ENCODE measurements at places on chromosomes 12 and 14. TPM values are rescaled to one million over a fixed set of nuclear protein-coding genes. Genes with fewer than 3 reads are reported as not detected.

DNA sequence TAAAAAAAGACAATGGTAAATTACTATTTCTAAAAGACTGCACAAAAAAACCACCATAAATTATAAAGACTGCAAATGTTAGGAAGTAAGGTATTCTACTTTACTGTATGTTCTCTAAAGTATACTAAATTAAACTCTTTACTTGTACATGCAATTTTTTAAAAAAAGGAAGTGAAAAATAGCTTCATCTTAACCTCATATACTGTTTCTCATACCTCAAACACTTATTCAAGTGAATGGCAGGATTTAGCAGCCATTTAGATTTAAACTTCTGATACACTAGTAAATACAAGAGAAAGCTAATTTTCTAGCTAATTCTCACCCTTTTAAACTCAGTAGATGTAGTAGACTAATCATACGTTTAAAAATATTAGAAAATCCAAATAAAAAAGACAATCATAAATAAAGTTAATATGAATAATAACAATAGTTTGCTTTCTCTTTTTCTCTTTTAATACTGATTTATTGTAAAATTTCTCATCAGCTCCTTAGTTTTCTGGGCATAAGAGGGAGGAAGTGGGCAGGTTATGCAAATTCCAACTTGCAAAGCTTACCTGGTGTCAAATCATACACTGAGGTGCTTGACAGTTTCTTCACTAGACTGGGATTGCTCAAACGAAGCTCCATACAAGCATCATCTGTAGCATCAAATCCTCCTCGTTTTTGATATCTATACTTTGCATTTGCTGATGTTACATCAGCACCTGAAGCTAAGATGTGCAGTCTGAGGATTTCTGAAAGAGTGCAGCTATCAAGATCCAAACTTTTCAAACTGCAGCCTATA, 71.0 kb upstream of the CFL2 start:
- H3K4me1 ChIP-seq: no peaks in the 10 kb centered on the region
- no peaks in the 10 kb centered on the region for H3K27me3 ChIP-seq
- H3K27ac ChIP-seq: no peak overlapping the region

DNA sequence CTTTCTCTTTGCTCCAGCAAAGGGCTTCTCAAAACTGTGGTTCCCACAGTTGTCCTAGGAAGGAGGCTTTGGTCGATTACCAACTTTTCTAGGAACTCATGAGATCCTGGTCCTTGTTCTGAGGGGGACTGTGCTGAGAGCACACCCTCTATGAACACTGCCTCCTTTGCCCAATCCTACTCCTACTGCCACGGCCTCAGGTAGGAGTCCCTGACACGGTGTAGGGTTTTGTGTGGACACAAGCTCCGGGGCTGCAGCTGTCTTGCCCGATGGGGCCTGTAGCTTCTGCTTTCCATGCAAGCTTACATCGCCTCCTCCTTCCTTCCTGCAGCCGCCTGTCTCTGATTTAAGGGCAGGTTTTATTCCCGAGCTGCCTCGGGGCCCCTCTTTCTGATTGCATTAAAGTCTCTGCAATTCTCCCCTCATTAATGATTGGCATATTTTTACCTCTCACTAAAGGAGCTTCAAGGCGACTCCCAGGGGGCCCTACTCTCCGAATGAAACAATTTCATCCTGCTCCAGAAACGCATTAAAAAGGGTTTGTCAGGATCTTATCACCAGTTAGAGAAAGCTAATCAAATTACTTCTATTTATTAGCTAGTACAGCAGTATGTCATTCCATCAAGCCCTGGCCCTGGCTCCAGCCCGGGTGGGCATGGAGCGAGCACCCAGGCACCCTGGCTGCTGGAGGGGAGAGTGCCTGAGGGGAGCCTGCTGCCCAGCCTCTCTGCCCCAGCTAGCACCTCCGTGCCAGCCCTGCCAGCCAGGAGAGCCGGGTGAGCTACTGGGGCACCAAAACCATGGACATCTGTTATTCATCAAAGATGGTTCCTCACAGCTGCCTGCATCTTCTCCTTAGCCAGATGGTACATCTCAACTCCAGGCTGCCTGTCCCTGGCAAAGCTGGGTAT, 38.0 kb upstream of the ESRRB start:
- H3K4me3 ChIP-seq: no peak overlapping the region
- H3K36me3 ChIP-seq: no peaks in the 10 kb centered on the region
- no peak for DNase-seq
- H3K4me1 ChIP-seq: no peaks in the 10 kb centered on the region
- H3K27me3 ChIP-seq: no peaks in the 10 kb centered on the region

- no peaks in the 10 kb centered on the region for H3K4me1 ChIP-seq
- no peak for DNase-seq
- H3K36me3 ChIP-seq: no peaks in the 10 kb centered on the region
These were observed 813.0 kb downstream of the NRXN3 start for GRCh38 chr14:78983126-78983525.

GRCh38 chr12:113464452-113464775, 7.3 kb downstream of the LHX5 start:
- no peak for DNase-seq
- H3K4me3 ChIP-seq: no peak overlapping the region
- H3K27ac ChIP-seq: no peak overlapping the region
- H3K27me3 ChIP-seq: peaks cover 22% of the 10 kb centered on the region
- no peaks in the 10 kb centered on the region for H3K36me3 ChIP-seq
- H3K4me1 ChIP-seq: no peaks in the 10 kb centered on the region

GRCh38 chr12:26987634-26988424, 26.4 kb downstream of the TM7SF3 start:
- no peaks in the 10 kb centered on the region for H3K27me3 ChIP-seq
- no peak overlapping the region for H3K4me3 ChIP-seq
- peaks cover 4% of the 10 kb centered on the region for H3K4me1 ChIP-seq
- no peak overlapping the region for H3K27ac ChIP-seq
- no peaks in the 10 kb centered on the region for H3K36me3 ChIP-seq
- DNase-seq: no peak

- H3K4me3 ChIP-seq: no peak overlapping the region
- no peaks in the 10 kb centered on the region for H3K27me3 ChIP-seq
- H3K36me3 ChIP-seq: no peaks in the 10 kb centered on the region
- no peak for DNase-seq
These were observed 18.5 kb downstream of the CORO1C start for GRCh38 chr12:108712925-108713203.

- no peaks in the 10 kb centered on the region for H3K4me1 ChIP-seq
- no peak for DNase-seq
- no peaks in the 10 kb centered on the region for H3K27me3 ChIP-seq
These were observed 667.2 kb downstream of the GALC start for GRCh38 chr14:87325741-87326140.

DNA sequence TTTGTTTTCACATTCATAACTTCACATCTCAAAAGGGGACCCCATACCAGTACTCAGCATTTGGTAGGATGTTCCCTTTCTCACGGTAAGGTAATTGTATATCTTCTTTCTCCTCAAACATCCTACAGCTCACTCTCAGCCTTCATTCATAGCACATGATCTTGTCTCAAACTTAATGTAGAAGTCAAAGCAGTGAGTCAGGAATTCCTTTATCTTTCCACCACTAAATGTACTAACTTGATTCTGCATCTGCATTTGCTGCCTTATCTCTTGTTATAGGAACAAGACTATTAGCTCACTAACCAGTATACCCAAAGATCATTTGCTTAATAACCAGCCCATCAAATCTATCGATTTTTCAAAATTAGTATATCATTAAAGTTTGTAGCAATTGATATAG, 22.9 kb downstream of the CPSF2 start:
- H3K4me3 ChIP-seq: no peak overlapping the region
- H3K4me1 ChIP-seq: no peaks in the 10 kb centered on the region
- peaks cover 40% of the 10 kb centered on the region for H3K36me3 ChIP-seq
- H3K27ac ChIP-seq: no peak overlapping the region

- H3K4me3 ChIP-seq: no peak overlapping the region
- no peak overlapping the region for H3K27ac ChIP-seq
- no peaks in the 10 kb centered on the region for H3K27me3 ChIP-seq
- peaks cover 12% of the 10 kb centered on the region for H3K4me1 ChIP-seq
- no peaks in the 10 kb centered on the region for H3K36me3 ChIP-seq
These were observed 3.3 kb upstream of the SMARCC2 start for GRCh38 chr12:56192582-56192981.

GRCh38 chr14:58298477-58299400, at the start of gene ARID4A:
Gene ARID4A, plus strand, starts transcription at chr14:58298555. Its CDS starts 1,300 bp downstream, at chr14:58299855.
- peak within 1 kb of the TSS; percentile 97 for H3K4me3 ChIP-seq
- H3K27ac ChIP-seq: peak within 1 kb of the TSS; percentile 96
- peak; percentile 92 for DNase-seq
- no peaks in the 10 kb centered on the region for H3K27me3 ChIP-seq

DNA sequence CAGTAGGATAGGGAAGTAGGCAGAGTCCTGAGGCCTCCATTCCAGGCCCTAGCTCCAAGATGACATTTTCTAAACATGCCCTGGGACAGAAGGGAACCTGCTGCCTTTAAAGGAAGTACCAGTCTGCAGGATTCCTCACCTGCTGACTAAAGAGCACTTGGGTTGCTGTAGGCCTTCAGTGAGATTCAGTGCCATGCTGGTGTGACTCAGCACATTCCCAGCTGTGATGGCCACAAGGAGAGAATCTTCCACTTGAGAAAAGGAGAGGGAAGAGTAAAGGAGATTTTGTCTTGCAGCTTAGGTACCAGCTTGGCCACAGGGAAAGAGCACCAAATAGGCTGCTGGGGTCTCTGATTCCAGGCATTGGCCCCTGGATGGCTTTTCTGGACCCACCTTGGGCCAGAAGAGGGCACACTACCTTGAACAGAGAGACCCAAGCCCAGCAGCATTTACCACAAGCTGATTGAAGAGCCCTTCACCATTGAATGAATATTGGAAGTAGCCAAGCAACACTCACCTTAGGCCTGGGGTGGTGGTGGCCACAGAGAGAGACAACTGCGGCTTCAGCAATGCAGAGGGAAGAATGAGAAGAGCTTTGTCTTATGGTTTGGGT, 498.3 kb downstream of the KCNH5 start:
- H3K4me1 ChIP-seq: no peaks in the 10 kb centered on the region
- no peak for DNase-seq
- H3K27me3 ChIP-seq: no peaks in the 10 kb centered on the region
- no peak overlapping the region for H3K27ac ChIP-seq
- H3K4me3 ChIP-seq: no peak overlapping the region

DNA sequence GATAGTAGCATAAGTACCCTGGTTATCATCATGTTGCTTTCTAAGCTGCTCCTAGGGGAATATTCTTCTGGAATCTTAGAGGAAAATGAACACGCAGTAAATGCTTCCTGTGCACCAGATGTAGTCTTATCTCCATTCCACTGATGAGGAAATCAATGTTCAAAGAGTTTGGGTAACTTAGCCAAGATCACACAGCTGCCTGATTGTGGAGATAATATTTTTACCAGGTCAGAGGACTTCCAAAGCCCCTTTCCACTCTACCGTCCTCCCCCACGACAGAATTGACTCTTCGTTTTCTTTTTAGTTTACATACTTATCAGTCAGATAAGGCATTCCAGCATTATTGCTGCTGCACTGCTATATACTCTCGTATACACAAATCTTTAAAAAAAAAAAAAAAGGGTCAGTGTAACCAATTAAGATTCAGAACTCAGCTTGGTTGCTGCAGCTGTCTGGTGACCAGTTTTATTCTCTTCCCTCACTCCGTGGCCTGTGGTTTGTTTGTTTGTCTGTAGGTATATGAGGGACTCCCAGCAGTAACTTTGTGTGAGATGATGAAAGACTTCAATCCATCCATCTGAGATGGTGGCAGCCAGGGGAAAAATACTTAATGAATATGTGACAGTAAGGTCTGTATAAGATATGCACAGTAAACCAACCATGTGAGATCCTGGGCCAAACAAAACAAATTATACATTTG, 110.5 kb downstream of the TGFB3 start:
- no peak overlapping the region for H3K27ac ChIP-seq
- no peaks in the 10 kb centered on the region for H3K27me3 ChIP-seq
- no peaks in the 10 kb centered on the region for H3K36me3 ChIP-seq

DNA sequence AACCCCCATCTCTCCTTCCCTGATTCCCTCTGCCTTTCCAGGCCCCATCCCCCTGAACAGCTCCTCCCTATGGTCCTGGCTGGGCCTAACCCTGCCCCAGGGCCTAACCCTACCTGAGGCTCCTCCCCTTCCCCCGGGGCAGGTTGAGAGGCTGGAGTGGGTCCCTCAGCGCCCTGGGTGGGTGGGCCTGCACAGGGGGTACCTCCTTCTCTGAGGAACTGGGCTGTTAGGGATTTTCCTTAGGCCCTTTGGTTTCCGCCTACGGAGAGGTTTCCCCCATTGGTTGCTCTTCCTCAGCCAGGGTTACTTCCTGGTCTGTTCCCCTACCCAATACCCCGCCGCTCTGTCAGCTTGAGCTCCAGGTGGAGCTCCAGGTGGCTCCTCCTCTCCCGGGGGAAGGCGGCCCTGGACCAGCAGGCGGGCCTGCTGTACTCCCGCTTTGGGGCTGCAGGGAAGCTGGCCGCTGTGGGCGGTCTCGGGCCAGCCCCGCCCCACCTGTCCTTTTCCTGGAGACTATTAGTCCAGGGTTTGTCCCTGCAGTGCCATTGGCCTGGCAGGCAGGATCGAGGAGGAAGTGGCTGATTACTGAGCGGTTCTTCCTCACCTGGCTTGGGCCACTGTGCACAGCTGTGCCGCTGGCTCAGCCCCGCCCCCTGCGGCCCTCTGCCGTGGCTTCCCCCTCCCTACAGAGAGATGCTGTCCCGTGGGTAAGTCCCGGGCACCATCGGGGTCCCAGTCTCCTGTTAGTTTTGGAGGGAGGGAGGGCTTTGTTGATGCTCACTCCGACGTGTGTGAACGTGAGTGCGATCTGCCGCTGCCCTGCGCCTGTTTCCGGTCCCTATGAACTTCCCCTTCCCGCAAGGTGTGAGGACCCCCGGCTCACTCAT, 2.5 kb downstream of the C12orf57 start:
- H3K4me3 ChIP-seq: peak overlapping the region; percentile 53
- peak overlapping the region; percentile 67 for H3K27ac ChIP-seq
- no peaks in the 10 kb centered on the region for H3K27me3 ChIP-seq
- peaks cover 12% of the 10 kb centered on the region for H3K4me1 ChIP-seq

- no peaks in the 10 kb centered on the region for H3K4me1 ChIP-seq
- H3K27ac ChIP-seq: no peak overlapping the region
- H3K36me3 ChIP-seq: no peaks in the 10 kb centered on the region
These were observed 14.6 kb downstream of the CBLN3 start for GRCh38 chr14:24414732-24415420.

- H3K4me3 ChIP-seq: no peak overlapping the region
- H3K4me1 ChIP-seq: no peaks in the 10 kb centered on the region
- H3K36me3 ChIP-seq: no peaks in the 10 kb centered on the region
- no peaks in the 10 kb centered on the region for H3K27me3 ChIP-seq
- no peak for DNase-seq
These were observed 34.3 kb upstream of the LRRC10 start for GRCh38 chr12:69645031-69645430.

GRCh38 chr12:98470469-98471082, 44.8 kb upstream of the TMPO start:
- H3K36me3 ChIP-seq: no peaks in the 10 kb centered on the region
- no peak overlapping the region for H3K4me3 ChIP-seq
- H3K4me1 ChIP-seq: no peaks in the 10 kb centered on the region
- H3K27me3 ChIP-seq: no peaks in the 10 kb centered on the region

- H3K4me3 ChIP-seq: no peak overlapping the region
- H3K4me1 ChIP-seq: peaks cover 9% of the 10 kb centered on the region
- H3K27me3 ChIP-seq: no peaks in the 10 kb centered on the region
- no peak for DNase-seq
- peaks cover 13% of the 10 kb centered on the region for H3K36me3 ChIP-seq
These were observed 14.8 kb downstream of the DDX24 start for GRCh38 chr14:94066089-94066676.

GRCh38 chr12:56688846-56689109, 694 bp upstream of the PTGES3 start:
- H3K4me1 ChIP-seq: no peaks in the 10 kb centered on the region
- H3K27ac ChIP-seq: peak overlapping the region; percentile 100
- no peaks in the 10 kb centered on the region for H3K36me3 ChIP-seq

The C14orf39 gene
- not detected for total RNA-seq

The PTCSC3 gene
- not detected for total RNA-seq

The KRT3 gene
- total RNA-seq: not detected

The TRIM9 gene
- 0.93 TPM for total RNA-seq

The SLCO1A2 gene
- total RNA-seq: 19.8 TPM

The NYNRIN gene
- 2.4 TPM for total RNA-seq

The IL26 gene
- not detected for total RNA-seq

The LIN7A gene
- 14.2 TPM for total RNA-seq

The CLEC14A gene
- 3.2 TPM for total RNA-seq

The CCDC175 gene
- not detected for total RNA-seq
